Placental pericyte (primary cell): ENCODE measurements at places on chromosomes 7 and 10. TPM values are rescaled to one million over a fixed set of nuclear protein-coding genes. Genes with fewer than 3 reads are reported as not detected.

Gene FMC1
- 5.3 and 9.6 TPM in 2 replicates for total RNA-seq

Gene MPP7
- 0.14 TPM in 1 of 2 replicates, not detected in the other for total RNA-seq

Gene WNT16
- 3.9 TPM in 1 of 2 replicates, not detected in the other for total RNA-seq

Gene HOGA1
- 0.14 and 0.44 TPM in 2 replicates for total RNA-seq

Gene ZNF398
- total RNA-seq, result 9.4 and 23.9 TPM in 2 replicates

Gene DMBT1
- total RNA-seq, result not detected in 2 replicates

Gene PRKCQ
- total RNA-seq, result 0.14 TPM in 1 of 2 replicates, not detected in the other

Gene TEX47
- total RNA-seq, result not detected in 2 replicates

Gene OR2A42
- not detected in 2 replicates for total RNA-seq

Gene ASZ1
- total RNA-seq, result not detected in 2 replicates

Gene CYP3A5
- under 0.01 and 0.72 TPM in 2 replicates for total RNA-seq

Gene EPO
- not detected in 2 replicates for total RNA-seq

Gene AZGP1
- not detected in 2 replicates for total RNA-seq

Gene SPDYE1
- total RNA-seq, result not detected in 2 replicates

Gene C10orf90
- not detected in 2 replicates for total RNA-seq

Gene SUN3
- total RNA-seq, result not detected in 2 replicates

Gene SPDYE2B
- not detected in 2 replicates for total RNA-seq

Gene TMEM229A
- total RNA-seq, result not detected in 2 replicates

Gene IGF2BP3
- total RNA-seq, result 88.4 and 180 TPM in 2 replicates

Gene FXYD4
- not detected in 2 replicates for total RNA-seq

Gene EIF4H
- 312 and 413 TPM in 2 replicates for total RNA-seq

Gene CALCR
- under 0.01 and 0.14 TPM in 2 replicates for total RNA-seq

Gene CLRN3
- not detected in 2 replicates for total RNA-seq

Gene LRRTM3
- under 0.01 TPM in 1 of 2 replicates, not detected in the other for total RNA-seq

Gene CCDC136
- total RNA-seq, result 4.9 and 6.3 TPM in 2 replicates

Gene ACHE
- 0.14 and 0.22 TPM in 2 replicates for total RNA-seq

Gene STAG3
- 0.44 and 1.1 TPM in 2 replicates for total RNA-seq

Gene NKX1-2
- total RNA-seq, result not detected in 2 replicates

Gene CHRM2
- 7.9 and 20.8 TPM in 2 replicates for total RNA-seq

Gene TAS2R38
- total RNA-seq, result not detected in 2 replicates

Gene CHAT
- not detected in 2 replicates for total RNA-seq

Gene LIPJ
- total RNA-seq, result not detected in 2 replicates

Gene BCAP29
- 45.3 and 146 TPM in 2 replicates for total RNA-seq

Gene ZNF33A
- 11.2 and 12.7 TPM in 2 replicates for total RNA-seq

Gene FLNC
- total RNA-seq, result 67.8 and 206 TPM in 2 replicates

Gene GOLGA7B
- total RNA-seq, result not detected in 2 replicates

Gene MACROH2A2
- total RNA-seq, result 1.3 and 2.0 TPM in 2 replicates

Gene CH25H
- total RNA-seq, result 0.29 TPM in 1 of 2 replicates, not detected in the other

Gene SAMD9
- 8.8 and 35.1 TPM in 2 replicates for total RNA-seq

Gene FAM25G
- total RNA-seq, result not detected in 2 replicates

Gene PRLHR
- not detected in 2 replicates for total RNA-seq

Gene LIPM
- not detected in 2 replicates for total RNA-seq

Gene NEUROD6
- total RNA-seq, result not detected in 2 replicates

Gene LRRC72
- not detected in 2 replicates for total RNA-seq

Gene NKX6-2
- not detected in 2 replicates for total RNA-seq

Gene CCT6A
- 125 and 184 TPM in 2 replicates for total RNA-seq

Gene LRRC18
- total RNA-seq, result not detected in 2 replicates

Gene GFRA1
- total RNA-seq, result 6.0 and 22.5 TPM in 2 replicates

Gene CHCHD3
- total RNA-seq, result 98.8 and 118 TPM in 2 replicates

Gene MGAM2
- not detected in 2 replicates for total RNA-seq

Gene ATRNL1
- 4.6 TPM in 1 of 2 replicates, not detected in the other for total RNA-seq

Gene CALD1
- total RNA-seq, result 463 and 559 TPM in 2 replicates
